ENCODE measurements at places on chromosomes 3 and 15.

DNA sequence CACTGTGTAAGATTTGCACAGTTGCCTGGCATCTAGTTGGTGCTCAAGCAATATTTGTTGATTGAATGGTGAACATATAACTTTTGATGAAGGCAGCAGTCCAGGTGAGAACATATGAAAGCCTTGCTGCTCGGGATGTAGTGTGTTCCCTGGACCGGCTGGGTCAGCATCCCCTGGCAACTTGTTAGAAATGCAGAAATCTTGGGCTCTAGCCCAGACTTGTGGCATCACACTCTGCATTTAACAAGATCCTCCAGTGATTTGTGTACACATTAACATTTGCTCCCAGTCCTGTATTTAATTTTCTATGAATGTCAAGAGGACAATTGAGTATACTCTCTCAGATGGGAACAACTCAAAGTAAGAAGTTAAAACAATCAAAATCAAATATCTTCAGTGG is 69.0 kb upstream of the SAMMSON start:
- DNase-seq = no peak

GRCh38 chr15:89179966-89180875 is 41.2 kb downstream of the RLBP1 start:
- no peak for DNase-seq

DNA sequence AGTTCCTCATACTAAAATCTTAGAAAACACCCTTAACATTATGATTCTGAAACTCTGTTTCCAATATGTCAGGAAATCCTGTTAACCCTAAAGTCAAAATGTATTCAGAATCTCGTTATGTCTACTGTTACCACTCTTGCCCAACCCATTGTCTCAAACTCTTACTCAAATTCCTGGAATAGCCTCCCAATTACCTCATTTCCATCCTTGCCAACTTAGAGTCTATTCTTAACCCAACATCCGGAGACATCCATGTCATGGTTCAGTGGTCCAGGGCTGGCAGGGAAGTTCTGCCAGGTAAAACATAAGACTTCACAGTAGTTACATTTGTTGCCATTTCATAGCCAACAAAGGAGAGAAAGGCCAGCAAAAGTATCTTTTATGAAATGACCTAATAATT is 593.9 kb downstream of the PYDC2 start:
- DNase-seq = no peak

GRCh38 chr3:127141921-127142730 is 50.8 kb upstream of the PRR23E start:
- DNase-seq = no peak

DNA sequence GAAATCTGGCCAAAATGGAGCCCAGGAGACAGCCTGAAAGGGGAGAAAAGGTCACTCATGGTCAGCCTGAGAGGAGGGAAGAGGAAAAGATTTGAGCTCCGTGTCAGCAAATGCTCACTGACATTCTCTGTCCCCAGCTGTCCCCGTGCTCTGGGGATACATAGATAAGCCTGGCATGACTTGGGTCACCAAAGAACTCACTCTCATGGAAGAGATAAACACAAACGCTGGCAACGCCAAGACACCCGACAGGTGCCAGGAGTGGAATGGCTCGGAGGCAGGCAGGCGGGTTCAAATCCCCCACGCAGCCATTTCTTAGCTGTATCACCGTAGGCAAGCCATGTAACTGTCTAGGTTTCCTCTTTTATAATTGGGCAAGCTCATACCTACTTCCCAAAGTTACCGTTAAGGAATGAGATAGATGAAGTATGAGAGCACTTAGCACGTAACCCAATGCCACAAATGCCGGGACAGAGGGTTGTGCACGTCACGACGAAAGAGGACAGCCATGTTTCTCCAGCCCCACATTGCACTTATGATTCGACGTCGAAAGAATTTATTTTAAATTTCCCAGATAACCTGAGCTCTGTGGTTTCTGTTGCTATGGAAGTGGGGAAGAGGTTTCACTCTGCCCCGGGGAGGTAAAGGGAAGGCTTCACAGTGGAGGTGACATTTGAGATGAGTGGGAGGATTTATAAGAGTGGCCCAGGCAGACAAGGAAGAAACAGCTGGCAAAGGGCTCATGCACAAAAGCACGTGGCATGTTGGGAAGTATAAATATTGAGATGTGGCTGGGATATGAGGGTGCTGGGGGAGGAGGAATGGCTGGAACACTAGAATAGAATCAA is 41.4 kb upstream of the TSEN2 start:
- DNase-seq = no peak

- DNase-seq = no peak
Measured at GRCh38 chr3:60909526-60909925, 341.7 kb downstream of the FHIT start.

GRCh38 chr15:45476410-45476809 is 46.1 kb downstream of the SLC30A4 start:
- no peak for DNase-seq

DNA sequence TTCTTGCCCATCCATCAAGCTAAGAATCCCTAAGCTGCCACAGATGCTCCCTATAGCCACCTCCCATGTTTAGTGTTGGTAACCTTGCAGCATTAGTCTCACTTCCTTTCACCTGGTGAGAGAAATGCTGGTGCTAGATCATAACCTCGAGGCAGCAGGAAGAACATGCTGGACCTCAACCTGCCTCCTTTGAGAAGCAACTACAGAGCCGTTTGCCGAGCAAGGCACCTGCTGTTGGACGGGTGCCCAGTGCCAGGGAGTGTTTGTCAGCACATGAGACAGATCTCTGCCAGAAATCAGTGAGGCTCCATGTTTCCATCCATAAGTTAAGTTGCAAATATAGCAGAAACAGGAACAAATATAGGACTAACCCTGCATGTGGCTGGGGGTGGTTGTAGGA is 955.7 kb downstream of the TUSC7 start:
- no peak for DNase-seq

DNA sequence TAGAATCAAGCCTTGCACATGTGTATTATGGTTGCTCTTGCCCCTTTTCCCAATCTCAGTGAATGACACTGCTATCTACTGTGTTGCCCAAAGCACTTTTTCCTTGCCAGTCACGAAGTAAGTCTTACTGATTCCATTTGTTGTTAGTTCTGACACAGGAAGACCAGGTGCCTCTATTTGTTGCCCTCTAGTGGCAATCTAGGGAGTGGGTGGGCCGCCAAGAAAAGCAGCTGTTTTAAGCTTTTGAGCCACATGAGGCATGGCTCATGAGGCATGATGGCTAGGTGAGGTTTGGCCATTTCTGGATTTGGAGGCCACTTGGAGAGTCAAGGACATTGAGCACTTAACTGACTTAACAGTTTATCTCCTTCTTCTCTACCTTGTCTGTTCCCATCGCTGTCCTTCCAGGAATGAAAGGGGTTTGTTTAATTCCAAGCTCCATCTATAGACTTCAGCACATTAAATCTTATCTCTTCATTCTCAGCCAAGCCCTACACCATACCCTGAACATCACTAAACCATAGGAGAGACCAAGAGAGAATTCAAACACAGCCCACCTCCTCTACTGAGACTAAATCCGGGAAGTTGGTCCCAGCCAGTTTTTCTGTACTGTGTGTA is 103.1 kb downstream of the HCN4 start:
- DNase-seq = no peak

- DNase-seq = no peak
Measured at GRCh38 chr3:169077394-169077906, 586.1 kb downstream of the MECOM start.

DNA sequence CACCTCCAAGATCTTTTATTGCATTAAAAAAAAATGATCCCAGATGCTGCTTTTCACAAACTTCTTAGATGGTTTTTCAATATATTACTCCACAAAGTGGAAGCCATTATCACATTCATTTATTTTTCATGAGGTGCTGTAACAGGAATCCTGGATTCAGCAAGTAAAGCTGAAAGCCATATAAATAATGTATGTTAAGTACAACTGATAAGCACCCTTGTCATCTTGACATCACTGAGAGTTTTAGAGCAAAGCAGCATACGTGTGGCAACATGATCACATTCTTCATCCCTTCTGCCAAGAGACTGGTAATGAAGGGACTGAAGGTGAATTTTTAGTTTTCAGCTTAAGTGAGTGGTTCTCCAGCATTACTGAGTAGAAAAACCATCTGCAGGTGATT is 44.9 kb upstream of the LRRFIP2 start:
- no peak for DNase-seq

DNA sequence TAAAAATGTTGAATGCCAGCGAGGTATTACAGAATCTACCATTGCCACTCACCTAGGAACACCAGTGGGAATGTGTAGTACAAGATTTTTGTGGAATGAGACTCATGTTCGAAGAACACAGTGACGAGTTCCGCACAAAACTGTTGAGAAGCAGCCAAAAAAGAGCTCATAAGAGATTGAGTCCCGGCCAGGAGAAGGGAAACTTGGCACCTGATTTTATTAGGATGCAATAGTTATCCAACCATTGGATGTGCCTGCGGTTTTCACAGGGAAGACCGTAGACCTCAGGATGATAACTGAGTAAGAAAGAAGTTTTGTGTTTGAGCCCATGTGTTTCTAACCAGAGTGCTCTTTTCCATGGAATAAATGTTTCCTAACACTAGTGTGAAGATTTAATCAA is 88.9 kb downstream of the PTPRG start:
- DNase-seq = no peak

GRCh38 chr15:91243826-91244225 is 143.8 kb downstream of the SV2B start:
- no peak for DNase-seq

DNA sequence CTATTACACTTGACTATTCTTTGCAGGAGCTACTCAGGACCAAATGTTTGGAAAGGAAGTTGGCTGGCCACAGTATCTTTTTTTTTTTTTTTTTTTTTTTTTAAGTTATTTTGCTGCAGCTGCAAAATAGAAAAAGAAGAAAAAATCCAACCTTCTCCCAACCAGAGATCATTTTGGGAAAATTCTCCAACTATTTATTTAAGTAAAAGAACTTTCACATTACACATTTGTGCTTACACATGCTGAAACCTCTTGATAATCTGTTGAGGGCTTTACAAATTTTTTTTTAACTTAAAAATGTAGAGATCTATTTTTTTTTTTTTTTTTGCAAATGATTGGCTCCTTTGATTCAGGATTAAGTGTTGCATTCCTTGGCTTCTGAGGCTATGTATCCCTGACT is 148.0 kb downstream of the POLR2M start:
- no peak for DNase-seq

DNA sequence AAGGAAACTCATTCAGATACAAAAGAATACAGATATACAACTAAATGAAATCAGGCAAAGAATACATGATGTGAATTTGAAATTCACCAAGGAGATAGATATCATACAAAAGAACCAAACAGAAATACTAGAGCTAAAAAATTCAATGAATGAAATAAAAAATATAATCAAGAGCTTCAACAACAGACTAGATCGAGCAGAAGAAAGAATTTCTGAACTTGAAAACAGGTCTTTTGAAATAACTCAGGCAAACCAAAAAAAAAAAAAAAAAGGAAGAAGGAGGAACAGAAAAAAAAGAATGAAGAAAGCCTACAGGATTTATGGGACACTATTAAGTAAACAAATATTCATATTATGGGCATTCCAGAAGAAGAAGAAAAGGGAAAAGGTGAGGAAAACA is 137.8 kb downstream of the DMXL2 start:
- no peak for DNase-seq

GRCh38 chr3:132573797-132574211 is 23.3 kb upstream of the ACKR4 start:
- DNase-seq = no peak

DNA sequence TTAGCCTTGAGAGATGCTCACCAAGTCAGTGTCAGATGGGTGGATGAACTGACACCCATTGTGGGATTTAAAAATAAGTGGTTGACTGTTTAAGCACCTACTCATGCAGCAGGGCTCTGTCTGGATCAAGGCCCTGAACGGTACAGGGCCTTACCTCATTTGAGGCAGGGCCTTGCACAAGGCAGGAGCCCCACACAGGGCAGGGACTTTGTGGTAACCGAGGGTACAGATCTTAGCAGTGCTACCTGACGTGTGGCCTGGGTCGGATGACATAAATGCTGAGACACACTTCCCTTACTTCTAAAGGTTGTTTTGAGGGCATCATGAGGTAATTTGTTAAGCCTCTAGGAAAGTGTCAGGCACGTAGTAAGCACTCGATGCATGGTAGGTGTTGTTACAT is 59.5 kb upstream of the PLXNA1 start:
- no peak for DNase-seq

- DNase-seq = no peak
Measured at GRCh38 chr15:66961407-66961884, 104.0 kb upstream of the SMAD3 start.

DNA sequence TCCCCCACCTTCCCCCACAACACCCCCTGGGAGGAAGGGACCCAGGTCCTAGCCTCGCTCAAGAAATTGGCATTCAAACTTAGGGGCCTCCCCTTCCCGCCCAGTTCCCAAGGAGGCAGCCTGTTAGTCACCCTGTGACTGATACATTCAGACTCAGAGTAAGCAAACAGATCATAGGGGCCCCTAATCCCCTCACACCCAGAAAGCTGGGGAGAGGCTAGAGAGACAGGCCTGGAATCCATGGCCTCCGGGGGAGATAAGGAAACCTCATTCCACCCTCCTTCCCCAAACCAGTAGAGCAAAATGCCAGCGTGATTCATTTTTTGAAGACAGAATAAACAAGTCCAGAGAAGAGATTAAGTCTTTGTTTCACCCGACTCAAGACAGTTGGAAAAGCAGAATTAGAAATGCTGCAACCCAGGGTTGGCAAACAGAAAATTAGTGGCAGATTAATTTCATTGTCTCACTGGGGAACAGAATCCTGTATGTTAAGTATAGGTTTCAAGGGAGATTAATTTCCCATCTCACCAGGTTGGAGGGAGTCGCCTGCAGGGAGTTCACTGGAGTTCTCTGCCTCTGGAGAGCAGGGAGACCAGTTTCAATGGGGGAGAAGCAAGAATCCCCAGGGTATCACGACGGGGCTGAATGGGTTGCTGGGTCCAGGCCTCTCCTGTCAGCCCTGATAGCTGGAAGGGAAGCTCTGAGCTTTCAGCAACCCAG is 268.3 kb downstream of the UACA start:
- no peak for DNase-seq

GRCh38 chr15:60695713-60696522 is 217.0 kb upstream of the ICE2 start:
- DNase-seq = no peak

- DNase-seq = no peak
Measured at GRCh38 chr3:58179235-58180098, 31.3 kb downstream of the DNASE1L3 start.

DNA sequence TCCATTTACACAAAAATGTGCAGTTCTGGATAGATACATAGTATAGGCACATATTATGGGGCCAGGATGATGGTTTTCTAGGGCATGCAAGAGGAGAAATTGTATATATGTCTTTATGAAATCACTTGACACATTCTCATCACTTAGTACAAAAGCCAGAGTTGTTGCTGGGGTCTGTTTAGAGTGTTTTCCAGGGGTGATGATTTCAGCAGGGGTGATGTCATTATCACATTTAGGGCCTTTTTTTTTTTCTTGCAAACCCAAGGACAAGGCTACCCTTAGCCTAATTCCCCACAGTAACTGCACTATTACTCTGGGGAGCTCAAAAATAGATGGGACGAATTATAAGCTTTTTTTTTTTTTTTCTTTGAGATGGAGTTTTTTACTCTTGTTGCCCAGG is 3.6 kb downstream of the ZNF589 start:
- DNase-seq = no peak

- DNase-seq = peak; percentile 25
Measured at GRCh38 chr15:80567721-80568157, 127.4 kb upstream of the ABHD17C start.

All from cerebellar nuclear complex (tissue), 1 donor.